Right renal pelvis (tissue), 4 donors: ENCODE measurements at places on chromosomes 6 and 20. TPM values are rescaled to one million over a fixed set of nuclear protein-coding genes. Genes with fewer than 3 reads are reported as not detected.

DNA sequence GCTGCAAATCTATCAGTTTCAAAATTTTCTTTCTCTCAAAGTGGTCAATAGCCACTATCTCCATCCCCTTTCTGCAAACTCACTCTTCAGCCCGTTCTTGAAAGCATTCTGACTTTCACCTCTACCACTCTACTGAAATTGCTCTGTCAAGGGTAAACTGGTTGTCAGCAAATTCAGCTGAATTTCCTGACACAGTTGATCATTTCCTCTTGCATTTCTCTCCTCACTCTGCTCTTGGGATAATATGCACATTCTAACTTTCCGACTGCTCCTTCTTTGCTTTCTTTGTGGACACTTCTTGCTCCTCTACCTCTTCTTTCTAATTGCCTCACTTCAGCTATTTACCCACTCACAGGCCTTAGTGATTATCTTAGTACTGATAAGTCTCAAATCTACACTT is 73.7 kb upstream of the TINAG start:
- no peak for DNase-seq

DNA sequence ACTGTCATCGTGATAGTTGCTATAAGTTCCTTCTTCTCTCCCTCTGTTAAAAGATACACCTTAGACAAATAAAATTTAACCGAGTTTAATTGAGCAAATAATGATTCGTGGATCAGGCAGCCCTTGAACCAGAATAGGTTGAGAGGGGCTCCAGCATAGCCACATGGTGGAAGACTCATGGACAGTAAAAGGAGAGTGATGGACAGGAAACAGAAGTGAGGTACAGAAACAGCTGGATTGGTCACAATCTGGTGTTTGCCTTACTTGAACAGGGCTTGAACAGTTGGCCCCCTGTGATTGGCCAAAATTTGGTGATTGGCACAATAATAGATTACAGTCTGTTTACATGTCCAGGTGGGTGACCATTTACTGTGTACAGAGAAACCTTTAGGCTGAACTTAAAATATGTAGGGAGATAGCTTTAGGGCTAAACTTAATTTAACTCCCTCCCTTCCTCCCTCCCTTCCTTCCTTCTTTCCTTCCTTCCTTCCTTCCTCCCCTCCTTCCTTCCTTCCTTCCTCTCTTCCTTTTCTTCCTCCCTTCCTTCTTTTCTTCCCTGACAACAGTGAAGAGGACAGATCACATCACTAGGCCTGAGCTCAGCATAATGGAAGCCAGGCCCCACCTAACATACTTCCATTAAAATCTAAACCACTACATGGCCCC is 531.8 kb upstream of the JARID2 start:
- DNase-seq, result no peak

DNA sequence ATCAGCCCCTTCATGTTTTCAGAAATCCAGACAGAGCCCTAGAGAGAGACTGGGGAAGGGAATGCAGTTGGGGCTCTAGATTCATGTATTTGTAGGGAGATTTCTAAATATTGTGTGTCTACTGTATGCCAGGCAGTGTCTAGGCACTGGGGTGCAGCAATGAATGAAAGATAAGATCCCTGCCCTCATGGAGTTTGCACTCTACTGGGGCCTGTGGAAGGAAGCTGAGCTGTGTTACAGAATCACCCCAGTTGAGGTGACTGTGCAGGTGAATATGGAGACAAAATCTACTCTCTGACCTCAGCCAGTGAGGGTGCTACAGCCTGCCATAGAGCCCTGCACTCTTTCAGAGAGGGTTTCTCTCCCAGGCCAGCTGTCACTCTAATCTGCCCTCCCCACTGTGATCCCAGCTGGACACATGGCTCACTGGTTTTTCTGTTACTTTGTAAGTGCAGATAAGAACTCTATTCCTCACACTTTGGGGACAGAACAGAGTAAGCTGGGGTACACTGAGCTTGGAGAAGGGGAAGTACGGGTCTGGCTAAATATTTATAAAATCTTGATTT is 69.2 kb upstream of the E2F3 start:
- DNase-seq, result no peak

EEF1E1 gene
- polyA plus RNA-seq, result 65.2 TPM
